SK-N-MC (cell line): ENCODE measurements at places on chromosomes 7 and 10.

DNA sequence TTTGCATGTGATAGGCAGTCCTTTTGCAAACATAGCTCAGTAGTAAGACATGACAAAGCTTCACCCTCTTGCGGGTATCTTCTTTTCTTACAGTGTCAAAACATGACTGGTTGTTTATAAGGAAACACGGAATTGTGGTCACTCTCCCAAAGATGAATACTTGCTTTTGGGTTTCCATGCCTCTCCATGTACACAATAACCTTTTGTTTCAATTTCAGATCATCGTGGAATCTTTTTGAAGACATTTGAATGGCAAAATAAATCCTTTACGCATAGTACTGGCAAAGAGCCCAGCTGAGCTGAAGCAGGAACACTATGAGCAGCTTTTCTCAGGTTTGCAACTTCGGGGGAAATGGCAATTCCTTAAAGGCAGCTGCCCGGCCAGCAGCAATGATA lies 156.8 kb upstream of the FRMD4A start:
- no peak for DNase-seq

GRCh38 chr10:98236862-98237261 lies 31.1 kb downstream of the LOXL4 start:
- no peak for DNase-seq

GRCh38 chr10:3867454-3868270 lies 82.7 kb upstream of the KLF6 start:
- no peak for DNase-seq

GRCh38 chr10:49759787-49760551 lies 2.2 kb downstream of the OGDHL start:
- DNase-seq: no peak

GRCh38 chr10:75211007-75211691 lies 553 bp downstream of the VDAC2 start:
- no peak for DNase-seq

DNA sequence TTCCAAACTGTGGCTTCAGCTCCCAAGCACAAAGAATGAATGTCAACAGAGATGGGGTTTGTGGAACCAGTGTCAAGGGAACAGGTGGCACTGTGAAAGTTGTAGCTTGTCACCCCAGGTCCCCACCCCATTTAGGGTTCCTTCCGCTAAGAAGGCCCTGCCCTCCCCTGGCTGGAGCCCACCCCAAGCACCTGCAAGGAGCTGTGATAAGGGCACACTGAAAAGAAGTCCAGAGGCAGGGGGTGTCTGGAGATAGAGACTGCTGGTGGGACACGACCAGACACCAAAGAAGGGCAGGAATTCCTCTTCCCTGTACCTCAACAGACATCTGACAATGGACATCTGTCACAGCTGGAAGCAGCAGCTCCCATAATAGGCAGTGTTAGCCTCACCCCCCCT lies 4.5 kb downstream of the GRID1 start:
- DNase-seq: no peak

- no peak for DNase-seq
These were observed 28.2 kb upstream of the ZCCHC24 start for GRCh38 chr10:79473496-79474095.

- DNase-seq: no peak
These were observed 28.1 kb upstream of the PLXDC2 start for GRCh38 chr10:19788075-19788686.

DNA sequence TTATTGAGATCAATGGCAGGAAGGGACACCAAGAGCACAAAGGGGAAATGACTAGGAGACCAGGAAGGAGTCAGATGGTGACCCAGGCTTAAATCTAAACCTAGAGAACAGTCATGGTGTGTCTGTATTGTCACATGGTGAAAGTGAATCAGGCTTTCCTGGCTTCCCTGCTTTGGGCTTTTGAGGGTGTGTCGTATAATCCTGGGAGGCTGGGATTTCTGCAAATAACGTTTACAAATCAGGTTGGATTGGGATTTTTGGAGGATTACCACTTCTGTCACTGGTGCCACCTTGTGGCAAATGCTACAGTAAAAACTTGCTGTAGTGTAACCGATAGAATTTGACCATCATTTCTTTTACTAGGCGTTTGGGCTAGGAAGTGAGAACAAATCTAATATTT lies 502.6 kb downstream of the NRG3 start:
- DNase-seq: no peak

GRCh38 chr7:94530109-94530508 lies 20.5 kb downstream of the CASD1 start:
- DNase-seq: no peak

GRCh38 chr10:1420661-1421362 lies 316.5 kb downstream of the ADARB2 start:
- no peak for DNase-seq

DNA sequence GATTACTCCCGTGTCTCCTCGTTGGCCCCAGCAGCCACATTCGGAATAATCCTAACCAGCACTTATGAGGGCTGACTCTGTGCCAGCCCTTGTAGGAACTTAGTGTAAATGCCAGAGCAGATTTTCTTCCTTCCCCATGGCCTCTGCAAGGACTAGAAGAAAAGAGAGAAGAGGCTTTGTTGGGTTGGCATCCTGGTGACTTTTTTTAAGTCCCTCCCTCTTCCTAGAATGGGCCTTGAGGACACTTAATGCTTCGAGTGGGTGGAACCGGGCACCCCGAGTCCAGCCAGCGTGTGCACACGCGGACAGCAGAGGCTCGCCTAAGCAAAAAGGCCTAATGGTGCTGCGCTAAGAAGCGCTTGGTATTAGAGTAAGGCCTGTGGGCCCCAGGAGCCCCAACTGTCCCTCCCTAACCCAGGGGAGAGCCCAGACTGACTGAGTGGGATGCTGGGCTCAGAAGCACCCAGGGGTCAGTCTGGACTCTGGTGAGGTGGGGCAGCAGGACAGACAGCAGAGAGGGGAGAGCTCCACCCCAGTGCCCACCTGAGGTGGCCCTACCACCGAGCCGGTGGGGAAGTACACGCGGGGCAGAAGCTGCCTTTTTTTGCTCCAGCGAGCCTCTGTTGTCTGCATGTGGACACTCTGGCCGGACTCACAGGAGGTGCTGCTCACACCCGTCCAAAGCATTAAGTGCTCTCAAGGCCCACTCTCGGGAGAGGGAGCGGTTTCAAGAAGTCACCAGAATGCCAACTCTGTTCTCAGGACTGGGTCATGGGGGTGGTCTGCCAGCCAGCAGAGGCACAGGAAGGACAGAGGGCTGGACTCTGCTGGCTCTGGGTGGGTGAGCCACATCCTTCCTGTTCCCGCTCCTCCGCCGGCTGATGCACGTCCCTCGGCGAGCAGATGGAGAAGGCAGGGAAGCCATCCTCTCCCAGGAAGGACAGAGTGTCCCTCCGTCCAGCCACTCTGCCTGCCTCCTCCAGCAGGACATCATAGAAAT lies 12.5 kb downstream of the ITPRIP start:
- DNase-seq: no peak

DNA sequence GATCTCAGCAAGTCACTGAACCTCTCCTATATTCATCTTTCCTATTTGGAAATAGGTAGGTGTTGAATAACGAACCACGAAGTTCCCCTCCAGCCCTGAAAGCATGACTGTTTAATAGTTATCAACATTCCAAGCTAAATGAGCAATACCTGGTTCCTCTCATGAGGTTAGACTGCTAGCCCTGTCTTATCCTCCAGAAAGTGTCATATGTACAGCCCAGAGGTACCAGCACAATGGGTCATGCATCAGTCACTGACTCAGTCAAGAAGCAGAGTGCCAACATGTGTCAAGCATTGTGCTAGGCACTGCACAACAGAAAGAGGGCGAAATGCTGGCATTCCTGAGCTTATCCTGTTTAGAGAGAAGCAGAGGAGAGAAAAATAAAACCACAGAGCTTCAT lies 70.0 kb downstream of the AMPH start:
- DNase-seq: no peak

DNA sequence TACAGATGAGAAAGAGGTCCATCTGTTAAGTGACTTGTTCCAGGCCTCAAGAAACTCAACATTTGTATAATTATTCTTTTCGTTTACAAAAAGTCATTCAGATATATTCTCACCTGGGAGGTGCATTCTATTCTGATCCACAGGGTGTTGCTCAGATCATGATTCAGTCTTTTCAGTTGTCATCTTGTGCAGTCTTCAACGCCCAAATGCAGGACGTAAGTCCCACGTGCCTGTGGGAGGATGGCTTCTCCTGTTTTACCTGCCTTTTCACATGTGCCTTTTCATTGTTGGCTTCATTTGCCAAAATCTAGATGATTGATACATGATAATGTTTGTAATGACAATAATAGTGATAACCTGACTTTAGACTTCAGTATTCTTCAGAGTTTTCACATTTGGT lies 46.5 kb downstream of the SLK start:
- no peak for DNase-seq

DNA sequence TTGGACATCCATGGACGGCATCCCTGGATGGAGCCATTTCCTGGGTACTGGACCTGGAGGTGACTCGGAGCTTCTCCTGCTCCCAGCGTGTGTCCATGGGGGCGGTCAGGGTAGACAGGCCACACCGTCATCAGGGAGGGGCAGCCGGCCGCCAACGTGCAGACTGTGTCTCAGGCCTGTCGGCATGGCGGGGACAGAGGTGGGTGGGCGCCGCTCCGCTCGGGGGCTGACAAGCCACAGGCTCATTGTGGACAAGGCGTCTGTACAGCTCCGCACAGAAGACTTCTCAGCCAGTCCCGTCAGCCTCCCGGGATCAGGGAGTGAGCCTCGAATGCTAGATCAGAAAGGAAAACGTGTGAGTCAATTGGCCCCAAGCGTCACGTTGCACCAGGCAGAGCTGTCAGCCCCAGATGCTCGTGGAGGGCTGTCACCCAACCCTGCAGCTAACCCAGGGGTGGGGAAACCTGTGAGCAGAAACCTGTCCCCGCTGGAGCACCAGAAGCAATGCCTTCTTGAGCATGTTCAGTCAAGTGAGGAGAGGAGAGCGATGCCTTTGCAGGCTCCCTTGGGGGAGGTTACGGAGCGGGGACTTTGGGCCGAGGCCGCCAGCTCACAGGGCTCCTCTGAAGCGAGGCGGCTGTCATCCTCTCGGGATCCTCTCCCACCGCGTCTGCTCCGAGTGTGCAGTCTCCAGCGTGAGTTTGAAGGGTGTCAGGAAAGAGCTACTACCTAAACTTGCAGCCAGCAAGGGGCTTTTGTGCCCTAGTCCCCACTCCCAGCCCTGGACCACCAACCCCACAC lies 16.0 kb upstream of the DPYSL4 start:
- DNase-seq: no peak

- DNase-seq: no peak
These were observed 11.8 kb upstream of the CXCL12 start for GRCh38 chr10:44396671-44397191.

DNA sequence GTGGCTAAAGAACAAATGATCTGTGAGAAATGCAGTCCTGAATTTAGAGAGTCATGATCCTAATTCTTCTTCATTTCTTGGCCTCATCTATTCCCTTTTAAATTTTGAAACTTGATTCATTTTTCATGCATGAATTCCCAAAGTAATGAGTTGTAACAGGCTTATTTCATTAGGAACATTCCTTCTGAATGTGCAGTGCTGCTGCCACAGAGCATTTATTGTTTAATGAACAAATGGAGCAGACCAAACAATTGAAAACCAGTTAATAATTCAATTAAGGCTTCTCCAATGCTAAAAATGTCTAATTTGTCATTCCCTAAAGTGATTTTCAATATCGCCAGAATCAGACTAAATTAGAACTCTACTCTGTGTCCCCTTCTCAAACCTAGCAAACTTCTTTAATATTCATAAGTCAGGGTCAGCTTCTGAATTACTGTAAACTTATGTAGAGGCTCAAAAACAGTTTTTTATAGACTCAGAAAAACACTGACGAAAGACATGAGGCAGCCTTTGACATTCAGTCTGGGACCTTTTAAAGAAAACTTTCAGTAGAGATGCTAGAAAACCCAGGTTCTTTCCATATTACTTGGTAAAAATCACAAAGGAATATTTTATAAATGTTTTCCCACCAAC lies 14.5 kb downstream of the LSMEM1 start:
- DNase-seq: no peak

DNA sequence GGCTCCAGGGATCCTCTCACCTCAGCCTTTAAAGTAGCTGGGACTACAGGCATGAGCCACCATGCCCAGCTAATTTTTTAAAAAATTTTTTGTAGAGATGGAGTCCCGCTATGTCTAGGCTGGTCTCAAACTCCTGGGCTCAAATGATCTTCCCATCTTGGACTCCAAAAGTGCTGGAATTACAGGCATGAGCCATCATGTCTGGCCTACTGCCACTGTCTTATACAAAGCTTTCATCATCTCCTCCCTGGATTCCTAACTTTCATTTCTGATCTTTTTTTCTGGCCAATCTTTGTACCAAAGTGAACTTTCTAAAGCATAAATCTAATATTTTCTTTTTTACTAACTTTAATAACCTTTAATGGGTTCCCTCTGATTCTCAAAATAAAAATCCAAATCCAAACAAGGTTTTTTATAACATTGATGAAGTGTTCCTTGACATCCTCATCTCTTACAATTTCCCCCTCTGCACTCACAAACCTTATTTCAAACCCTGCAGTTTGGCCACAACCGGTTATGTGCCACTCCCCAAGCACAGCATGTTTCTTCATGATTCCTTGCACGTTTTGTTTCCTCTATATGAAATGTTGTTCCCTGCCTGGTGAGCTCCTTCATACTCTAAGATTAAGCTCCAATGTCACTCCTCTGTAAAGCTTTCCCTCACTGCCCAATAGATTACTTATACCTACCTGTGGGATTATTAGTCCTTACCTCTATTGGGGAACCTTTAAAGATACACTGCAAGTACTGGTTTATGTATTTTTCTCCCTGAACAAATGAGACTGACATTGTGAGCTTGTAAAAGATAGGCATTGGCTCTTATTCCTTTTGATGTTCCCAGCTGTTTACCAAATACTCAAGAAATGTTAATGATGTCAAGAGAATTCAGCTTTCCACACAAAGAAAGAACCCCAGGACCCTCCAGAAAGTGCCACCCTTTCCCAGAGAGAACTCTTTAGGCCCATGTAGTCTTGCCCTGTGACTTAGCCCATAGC lies 101.7 kb downstream of the HOXA1 start:
- DNase-seq: no peak

- no peak for DNase-seq
These were observed 61.9 kb downstream of the CAMK2B start for GRCh38 chr7:44263326-44264082.

- no peak for DNase-seq
These were observed 81.1 kb upstream of the PRKG1 start for GRCh38 chr10:50992972-50993766.

- DNase-seq: no peak
These were observed 58.9 kb upstream of the PPP1R9A start for GRCh38 chr7:94848531-94848930.

DNA sequence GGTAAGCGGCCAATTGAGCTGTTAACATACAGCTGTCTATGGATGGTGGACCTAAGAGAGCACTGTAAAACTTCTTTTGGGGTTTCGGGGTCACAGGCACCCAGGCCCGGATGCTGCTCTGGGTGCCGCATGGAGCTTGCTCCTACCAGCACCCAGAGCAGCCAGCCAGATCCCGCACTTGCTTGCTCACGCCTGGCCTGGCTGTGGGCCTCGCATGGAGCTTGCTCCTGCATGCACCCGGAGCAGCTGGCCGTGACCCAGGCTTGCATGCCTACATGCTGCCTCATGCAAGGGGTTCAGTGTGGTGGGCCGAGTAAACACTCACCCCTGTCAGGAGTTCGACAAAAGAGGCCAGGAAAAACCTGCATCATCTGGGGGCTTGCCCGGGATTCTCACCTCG lies 896.9 kb downstream of the SORCS1 start:
- DNase-seq: no peak
